Activated T-helper 1 cell treated with anti-CD3 and anti-CD28 coated beads, Interleukin-2, amount 50 U/mL, for 16 hours (primary cell): ENCODE measurements at places on chromosomes 3 and 15.

DNA sequence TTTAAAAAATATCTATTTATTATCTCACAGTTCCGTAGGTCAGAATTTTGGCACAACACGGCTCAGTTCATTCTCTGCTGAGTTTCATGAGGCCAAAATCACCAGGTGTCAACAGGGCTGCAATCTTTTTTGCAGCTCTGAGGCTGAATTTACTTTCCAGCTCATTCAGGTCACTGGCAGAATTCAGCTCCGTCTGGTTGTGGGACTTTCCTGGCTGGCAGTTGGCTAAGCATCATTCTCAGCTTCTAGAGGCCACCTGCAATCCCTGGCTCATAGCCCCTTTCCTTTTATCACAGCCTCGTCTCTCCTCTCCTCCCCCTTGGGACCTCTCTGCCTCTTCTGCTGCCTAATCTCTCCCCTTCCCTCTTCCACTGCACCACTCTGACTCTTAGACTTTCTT, 174.0 kb upstream of the WNT5A start:
- no peak for DNase-seq

DNA sequence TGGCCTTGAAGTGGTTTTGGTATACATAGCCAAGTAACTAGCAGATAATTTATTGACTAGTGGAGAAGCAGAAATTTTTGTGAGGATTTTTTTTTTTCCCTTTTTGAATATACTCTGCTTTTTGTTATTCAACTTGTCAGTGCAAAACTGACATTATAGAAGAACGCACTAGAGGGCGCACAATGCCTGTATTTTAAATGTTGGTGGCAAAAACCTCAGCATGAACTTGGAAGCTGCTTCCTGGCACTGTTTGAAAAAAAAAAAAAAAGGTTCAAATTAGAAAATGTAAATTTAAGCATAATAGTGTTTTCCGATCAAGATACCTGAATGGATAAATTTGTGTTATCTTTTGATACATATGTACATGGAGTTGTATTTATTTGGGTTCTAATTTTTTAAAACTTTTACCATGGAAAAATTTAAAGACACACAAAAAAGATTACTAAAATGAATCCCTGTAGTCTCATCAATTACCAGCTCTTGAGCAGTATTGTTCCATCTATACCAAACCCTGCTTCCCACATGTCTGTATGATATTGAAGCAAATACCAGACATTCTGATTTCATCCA, 56.0 kb downstream of the SLC25A26 start:
- DNase-seq, result no peak

GRCh38 chr15:84034578-84035398, 200.8 kb upstream of the GOLGA6L4 start:
- DNase-seq, result no peak

DNA sequence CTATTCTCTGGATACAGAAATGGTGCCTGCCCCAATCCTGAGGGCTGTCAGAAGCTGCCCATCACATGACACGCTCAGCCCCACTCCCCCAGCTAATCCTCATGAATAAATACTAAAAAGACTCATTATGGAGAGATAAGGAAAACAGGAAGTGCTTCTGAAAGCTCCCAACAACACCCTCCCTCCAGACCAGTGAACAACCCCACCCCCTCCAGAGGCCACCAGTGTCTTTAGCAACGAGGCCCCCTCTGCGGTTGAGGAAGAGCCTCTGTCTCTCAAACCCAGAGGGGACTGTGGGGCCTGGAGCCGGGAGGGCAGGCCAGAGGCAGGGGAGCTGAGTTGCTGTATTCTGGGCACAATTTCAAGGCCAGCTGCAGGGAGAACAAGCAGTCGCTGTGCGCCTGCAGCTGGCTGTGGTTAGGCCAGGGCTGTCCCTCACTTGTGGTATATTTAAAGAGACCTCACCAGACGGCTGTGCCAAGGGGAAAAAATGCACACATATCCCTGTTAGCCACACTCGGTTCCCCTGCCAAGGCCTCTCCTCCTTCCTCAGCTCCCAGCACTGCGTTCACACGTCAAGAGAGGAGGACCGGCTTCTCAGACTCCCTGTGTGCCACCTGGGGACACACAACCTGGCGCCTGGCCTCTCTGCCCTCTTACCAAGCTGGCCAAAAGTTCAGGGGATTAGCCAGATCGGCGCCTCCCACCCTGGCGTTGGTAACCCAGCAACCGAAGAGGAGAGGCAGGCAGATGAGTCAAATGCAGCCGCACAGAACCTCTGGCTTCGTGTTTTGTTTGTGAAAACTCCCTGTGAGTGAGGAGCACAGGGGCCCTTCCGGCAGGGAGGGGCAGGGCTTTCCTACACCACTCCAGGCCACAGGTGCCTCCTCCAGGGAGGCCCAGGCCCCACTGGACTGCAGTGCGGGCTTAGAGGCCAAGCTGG, 101.2 kb upstream of the ETV5 start:
- no peak for DNase-seq

DNA sequence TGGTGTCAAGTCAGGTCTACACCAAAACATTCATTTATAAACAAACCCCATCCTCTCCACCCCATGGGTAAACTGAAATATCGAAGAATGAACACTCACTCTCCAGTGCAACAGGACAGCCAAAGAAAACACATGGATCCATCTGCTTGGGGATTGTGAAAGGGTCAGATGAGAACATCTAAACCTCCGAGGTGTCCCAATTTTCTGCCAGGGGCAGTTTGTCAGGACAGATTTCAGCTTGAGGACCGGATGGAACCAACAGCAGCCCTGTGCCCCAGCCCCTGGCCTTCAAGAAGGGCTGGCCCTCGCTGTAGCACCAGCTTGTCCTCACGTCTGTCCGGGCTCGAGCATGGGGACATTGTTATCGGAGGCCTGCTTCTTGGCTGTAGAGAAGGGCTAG, 45.5 kb downstream of the PCSK6 start:
- DNase-seq, result no peak

- DNase-seq, result no peak
Observed at GRCh38 chr3:111727843-111728565, 131.1 kb upstream of the PHLDB2 start.

- no peak for DNase-seq
Observed at GRCh38 chr3:83438188-83438587, 1520.6 kb upstream of the CADM2 start.

- no peak for DNase-seq
Observed at GRCh38 chr3:150363420-150363819, 44.7 kb upstream of the TSC22D2 start.

DNA sequence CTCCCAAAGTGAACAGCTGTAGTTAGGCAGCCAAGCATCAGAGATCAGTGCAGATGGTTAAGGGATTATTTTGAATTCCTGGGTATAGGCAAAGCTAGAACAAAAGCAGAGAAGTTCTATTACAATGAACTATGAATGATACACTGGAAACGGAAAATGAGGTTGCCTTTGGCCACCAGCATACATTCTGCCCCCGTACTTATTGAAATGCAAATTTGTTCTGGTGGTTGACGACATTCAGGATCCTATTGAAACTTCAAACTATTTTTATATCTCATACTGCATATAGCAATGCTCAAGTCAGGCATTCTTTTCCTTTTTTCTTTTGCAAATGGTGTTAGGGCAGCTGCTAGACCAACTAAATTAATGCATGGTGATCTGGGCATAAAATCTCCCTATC, 61.7 kb downstream of the SLC12A1 start:
- no peak for DNase-seq

- DNase-seq, result no peak
Observed at GRCh38 chr3:33482111-33482521, 41.9 kb upstream of the UBP1 start.
